NCI-H2171 treated with DMSO at 0.1 percent for 48 hours (cell line): ENCODE measurements at places on chromosomes 6 and 20.

DNA sequence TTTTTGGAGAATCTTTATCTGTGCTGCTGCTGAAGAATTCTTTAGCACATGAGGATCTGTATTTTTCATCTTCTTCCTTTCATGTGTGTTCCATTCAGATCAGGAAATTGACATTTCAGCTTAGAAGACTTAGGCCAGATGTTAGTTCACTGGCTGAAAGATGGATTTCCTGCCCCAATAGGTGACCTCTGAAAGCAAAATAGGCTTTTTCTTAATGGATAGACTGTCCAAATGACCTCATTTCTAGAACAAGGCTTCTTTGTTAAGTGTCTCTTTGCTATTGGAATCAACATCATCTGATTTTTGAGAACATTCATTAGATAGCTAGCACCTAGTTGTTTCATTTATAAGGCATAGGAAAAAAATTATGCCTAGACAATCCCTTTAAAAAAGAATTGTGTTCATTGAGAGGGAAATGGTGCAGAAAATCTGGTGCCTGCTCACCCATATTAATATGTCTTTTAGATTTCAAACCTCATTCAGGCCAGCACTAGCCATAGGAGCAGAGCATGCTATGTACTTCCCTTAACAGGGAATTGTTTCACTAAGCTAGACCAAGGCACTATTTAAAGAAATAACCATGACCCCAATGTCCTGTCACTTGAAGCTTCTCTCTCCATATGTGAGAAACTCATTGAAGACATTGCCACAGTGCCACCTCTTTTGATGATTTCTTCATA lies 13.6 kb upstream of the SASH1 start:
- no peak for DNase-seq

- no peak for DNase-seq
Observed at GRCh38 chr6:14361956-14362587, 244.5 kb downstream of the CD83 start.

DNA sequence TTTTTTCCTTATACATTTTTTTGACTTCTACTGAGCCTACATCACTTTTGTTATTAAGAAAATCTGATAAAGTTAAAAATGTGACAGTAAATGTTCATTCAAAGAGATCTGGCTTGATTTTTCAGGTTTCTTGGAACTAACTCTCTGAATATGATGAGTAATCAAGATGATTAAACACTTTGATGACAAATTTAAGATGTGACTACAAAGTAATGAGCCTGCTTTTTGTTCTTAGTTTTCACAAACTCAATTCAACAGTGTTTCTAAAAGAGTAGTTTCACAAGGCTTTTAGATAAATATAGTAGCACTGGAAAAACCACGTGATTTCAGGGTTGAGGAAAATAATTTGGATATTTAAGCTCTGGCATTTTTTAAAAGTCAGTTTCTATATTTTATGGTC lies 37.9 kb upstream of the HDDC2 start:
- no peak for DNase-seq

DNA sequence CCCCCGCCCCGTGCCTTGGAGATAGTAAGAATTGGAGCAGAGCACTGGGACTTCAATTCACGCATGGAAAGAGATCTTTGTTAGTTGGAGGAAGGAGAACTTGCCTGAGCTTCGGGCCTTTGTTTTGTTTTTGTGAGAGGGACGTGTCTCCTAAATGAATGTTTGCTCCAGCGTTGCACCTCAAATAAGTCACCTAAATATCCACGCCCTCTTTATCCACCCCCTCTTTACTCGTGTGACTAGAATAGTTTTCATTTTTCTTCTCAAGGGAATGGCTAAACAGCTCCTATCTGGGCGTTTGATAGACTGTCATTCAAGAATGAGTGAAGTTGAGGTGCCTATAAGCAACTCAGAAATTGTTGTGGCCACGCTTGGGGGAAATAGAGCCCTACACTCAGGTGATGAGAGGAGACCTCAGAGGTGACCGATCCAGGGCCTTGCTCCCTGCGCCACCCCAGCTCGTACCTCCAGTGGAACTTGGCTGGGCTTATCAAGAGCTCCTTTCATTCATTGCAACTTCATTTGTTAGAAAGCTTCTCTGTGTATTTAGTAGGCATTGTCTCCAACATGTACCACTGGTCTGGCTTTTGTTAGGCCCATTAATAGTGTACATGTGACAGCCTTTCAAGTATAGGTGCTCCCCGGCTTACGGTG lies 861 bp downstream of the PCMTD2 start:
- DNase-seq, result no peak

DNA sequence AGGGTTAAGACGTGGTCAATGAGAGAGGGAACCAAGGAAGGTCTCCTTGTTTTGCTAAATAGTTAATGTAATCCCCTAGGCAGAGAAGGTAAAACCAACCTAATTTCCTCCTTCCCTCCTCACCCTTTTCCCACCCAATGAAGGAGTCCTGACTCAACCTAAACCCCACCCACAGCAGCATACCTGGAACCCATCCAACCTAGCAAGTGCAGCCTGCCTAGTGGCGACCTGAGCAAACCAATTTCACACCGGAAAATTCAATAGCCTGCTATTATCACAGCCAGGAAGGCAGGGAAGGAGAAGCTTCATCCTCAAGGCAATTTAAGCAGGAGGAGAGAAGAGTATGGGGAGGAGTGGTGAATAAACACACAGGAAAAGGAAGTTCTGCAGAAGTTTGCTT lies 46.9 kb downstream of the OSTM1 start:
- DNase-seq, result peak; percentile 57
